Activated T-helper 1 cell treated with anti-CD3 and anti-CD28 coated beads, Interleukin-12 subunit alpha, Interleukin-12 subunit beta, Interleukin-2, Interleukin-4 antibody, amounts not matched to agents 30 ng/mL and 10 ng/mL and 1 ng/mL, durations not matched to agents 14 hours and 24 hours and 36 hours (primary cell): ENCODE measurements at places on chromosomes 7 and 10. TPM values are rescaled to one million over a fixed set of nuclear protein-coding genes. Genes with fewer than 3 reads are reported as not detected.

DNA sequence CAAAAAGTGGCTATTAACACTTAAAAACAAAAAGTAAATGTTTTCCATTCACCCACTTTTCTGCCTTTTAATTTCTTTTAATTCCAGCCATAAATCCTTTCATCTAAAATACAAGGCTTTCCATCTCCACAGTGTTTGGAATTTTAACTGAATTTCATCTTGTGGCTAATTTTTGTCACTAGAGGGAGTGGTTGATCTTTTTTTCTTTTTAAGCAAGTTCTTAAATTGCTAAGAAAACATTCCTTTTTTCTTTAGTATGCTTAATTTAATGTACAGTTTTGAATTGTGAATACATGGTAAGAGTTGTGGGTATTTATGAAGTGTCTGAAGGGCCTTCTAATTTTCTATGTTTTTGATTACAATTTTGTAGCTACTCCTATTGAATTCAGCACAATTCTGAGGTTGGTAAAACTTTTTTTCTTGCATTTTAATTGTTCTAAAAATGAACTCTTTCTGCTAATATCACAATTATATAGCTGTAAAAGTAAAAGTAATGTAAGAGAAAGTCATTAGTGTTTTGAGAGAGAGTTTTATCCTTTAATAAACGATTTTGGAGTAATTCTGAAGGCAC, 54.9 kb upstream of the ANK3 start:
- DNase-seq = no peak

DNA sequence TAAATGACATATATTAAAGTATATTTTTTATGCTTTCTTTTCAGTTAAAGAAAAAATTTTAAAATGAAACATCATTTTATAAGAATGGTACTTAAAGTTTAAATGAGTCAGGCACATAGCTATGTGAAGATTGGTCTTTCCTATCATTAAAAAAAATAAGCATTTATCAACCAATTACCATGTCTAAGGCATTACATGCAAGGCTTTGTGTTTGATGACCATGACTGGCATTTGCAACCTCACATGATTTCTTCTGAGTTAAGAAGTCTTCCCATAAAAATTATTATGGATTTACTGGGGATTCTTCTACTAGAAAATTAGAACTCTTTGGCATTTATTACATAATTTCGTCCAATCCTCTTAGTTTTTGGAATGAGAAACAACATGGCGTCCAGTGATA, 776.1 kb downstream of the MAGI2 start:
- no peak for DNase-seq

- DNase-seq = no peak
Observed at GRCh38 chr7:151897161-151897731, 20.3 kb upstream of the PRKAG2 start.

GRCh38 chr7:55532150-55532917, 40.0 kb downstream of the VOPP1 start:
- no peak for DNase-seq

DNA sequence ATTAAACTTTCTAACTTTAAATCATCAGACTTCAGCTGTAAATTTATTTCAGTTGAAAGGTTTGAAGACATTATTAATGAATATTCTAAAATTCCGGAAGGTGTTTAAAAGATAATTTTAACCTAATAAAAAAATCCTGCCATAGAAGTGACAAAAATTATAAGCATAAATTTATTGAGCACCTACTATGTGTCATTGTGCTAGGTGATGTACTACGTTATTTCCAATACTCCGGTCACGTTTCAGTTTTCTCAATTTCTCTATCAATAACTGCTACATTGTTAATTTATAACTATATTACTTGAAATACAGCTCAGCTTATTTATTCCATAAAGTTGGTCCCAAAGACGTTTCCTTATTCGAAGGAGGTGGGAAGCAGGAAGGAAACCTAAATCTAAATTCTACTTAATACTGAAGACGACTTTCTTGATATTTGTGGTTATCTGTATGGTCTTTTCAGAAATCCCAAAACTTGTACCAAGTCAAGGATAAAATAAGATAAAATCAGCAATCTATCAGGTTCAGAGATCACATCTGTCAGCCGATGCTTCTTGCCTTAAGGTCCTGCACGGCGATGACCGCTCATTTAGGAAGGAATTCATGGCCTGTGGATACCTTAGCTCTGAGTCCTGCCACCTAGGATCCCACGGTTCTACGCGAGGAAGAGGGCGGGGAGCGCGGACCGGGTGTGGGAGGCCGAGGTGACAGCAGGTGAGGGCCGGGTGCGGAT, 1.2 kb upstream of the ZEB1 start:
- no peak for DNase-seq

GRCh38 chr7:1741751-1742554, 71.9 kb downstream of the ELFN1 start:
- no peak for DNase-seq

DNA sequence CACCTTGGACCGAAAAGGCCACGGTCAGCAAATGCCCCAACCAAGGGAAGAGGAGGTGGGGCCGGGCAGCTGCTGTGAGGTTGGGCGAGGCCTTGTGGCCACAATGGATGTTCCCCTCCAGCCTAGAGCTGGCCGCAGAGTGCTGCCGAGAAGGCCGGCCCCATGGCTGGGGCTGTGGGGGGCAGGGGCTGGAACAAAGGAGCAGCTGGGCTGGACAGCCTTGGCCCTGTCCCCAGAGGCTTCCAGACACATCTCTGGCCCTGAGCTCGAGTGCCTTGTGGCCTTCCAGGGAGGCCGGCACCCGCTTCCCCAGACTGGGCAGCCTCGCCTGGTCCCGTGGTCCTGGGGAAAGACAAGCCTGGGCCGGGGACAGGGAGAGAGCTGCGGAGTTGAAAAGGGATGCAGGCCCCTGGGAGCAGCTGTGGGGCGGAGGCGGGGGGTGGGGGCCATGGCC, 88.0 kb downstream of the PDGFA start:
- no peak for DNase-seq

GRCh38 chr7:79340212-79340611, 113.3 kb downstream of the MAGI2 start:
- DNase-seq = no peak

DNA sequence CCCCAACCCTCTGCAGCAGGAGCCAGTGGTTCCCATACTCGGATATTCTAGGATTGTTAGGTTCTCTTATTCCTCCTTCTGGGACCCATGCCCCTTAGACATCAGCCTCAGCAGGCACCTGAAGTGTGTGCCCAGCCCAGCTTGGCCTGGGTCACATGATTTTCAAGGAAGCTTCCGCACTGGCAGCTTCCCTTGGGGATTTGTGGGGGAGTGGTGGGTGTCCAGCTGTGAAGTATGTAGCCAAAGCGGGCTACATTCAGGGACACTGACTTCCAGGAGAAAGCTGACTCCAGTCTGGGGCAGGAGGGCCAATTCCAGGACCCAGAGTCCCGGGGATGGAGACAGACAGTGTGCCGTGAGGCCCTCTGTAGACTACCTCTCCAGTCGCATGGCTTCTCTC, 1.3 kb downstream of the LDB1 start:
- no peak for DNase-seq

DNA sequence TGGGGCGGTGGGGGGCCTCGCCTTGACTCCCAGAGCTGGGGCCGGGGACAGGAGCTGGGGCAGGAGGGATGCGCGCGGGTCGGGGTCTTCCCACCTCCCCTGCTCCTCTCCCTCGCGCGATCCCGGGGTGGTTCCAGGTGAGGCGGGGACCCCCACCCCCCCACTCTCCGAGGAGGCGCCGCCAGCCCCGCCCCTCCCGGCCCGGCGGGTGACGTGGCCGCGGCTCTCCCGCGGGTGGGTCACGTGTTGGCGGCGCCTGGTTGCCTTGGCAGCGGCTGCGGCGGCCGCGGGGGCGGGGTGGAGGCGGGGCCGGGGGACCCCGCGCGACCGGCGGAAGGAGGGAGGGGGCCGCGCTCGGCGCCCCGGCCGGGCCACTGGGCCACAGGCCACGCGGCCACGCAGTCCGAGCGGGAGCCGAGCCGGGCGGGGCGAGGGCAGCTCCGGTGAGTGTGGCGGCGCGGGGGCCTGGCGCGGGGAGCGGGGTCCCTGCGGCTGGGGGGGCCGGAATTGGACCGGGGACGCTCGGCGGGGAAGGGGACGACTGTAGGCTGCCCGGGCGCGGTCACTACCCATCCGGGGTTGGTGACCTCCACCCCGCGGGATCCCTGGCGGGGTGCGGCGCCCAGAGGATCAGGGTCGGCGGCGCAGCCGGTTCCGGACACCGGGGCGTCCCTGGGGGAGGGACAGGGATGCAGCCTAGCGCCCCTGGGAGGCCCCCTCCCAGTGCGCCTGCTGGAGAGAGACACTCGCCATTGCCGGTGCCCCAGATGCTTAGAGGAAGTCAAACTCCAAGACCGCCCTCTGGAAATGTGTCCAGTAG, at the start of gene ORAI2:
TSS of gene ORAI2 (plus strand) at position 357 of the 820 bp plus-strand sequence. CDS start 5,382 bp downstream, outside the sequence.
- peak; percentile 82 for DNase-seq

DNA sequence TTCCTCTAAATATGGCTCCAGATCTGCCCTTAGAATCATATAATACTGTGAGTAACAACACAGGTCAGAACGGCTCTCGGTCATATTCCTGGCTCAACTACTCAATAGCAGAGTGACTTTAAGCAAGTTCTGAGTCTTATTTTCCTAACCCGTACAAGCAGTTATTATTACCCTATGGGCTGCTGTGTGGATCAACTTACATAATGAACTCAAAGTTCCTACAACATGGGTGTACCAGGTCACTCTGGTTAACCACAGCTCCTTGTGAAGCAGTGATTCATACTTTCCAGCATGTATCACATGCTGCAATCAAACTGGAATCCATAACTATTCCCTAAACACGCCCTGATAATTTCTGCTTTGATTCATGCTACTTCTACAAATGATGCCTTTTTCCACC, 107.3 kb downstream of the LRRN3 start:
- no peak for DNase-seq

- peak; percentile 29 for DNase-seq
Observed at GRCh38 chr10:6072215-6072934, 10.2 kb upstream of the IL2RA start.

DNA sequence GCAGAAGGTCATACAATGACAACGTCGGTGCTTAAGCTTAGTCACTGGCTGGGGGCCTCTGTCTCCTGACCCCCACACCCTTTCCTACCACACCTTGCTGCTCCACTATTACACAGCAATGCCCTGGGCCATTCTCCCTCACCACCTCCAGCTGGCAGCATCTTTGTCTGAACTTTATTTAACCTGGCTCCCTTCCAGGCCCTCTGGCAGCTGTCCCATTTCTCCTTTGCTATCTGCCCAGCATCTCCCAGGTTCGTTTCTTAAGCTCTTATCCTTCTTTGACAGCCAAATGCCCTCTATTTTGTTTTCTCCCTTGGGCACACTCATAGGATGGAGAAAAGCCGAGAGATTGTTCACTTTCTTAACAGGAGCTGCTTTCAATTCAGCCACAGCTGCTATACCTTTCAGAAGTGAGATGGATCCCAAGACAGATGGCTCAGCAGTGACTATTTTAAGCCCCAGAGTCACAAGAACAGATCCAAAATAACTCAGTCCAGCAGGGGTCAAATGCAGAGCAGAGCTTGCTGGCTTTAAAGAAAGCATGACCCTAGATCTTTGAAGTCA, 1277.1 kb upstream of the AUTS2 start:
- no peak for DNase-seq

- DNase-seq = no peak
Observed at GRCh38 chr7:139866047-139866837, 37.2 kb downstream of the TBXAS1 start.

DNA sequence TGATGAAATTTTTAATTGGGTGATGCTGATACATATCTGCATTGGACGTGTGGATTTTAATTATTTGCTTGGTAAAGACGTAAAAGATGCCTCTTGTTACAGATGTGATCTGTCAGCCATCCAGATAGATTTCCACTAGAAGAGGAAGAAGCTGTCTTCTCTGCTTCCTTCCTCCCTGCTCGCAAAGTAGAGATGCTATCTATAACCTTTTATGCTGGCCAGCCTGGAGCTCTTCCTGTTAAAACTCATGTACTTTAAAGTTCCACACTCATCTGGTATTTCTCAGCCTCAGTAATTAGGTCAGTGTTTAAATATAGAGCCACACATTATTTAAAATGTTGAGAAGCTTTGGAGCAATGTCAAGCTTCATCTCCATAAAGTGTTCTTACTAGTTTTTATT, 51.2 kb upstream of the TMEM229A start:
- no peak for DNase-seq

- no peak for DNase-seq
Observed at GRCh38 chr10:97185326-97186058, at the start of gene SLIT1. SLIT1 (minus strand) TSS chr10:97185959; CDS start chr10:97185674, 285 bp downstream.

DNA sequence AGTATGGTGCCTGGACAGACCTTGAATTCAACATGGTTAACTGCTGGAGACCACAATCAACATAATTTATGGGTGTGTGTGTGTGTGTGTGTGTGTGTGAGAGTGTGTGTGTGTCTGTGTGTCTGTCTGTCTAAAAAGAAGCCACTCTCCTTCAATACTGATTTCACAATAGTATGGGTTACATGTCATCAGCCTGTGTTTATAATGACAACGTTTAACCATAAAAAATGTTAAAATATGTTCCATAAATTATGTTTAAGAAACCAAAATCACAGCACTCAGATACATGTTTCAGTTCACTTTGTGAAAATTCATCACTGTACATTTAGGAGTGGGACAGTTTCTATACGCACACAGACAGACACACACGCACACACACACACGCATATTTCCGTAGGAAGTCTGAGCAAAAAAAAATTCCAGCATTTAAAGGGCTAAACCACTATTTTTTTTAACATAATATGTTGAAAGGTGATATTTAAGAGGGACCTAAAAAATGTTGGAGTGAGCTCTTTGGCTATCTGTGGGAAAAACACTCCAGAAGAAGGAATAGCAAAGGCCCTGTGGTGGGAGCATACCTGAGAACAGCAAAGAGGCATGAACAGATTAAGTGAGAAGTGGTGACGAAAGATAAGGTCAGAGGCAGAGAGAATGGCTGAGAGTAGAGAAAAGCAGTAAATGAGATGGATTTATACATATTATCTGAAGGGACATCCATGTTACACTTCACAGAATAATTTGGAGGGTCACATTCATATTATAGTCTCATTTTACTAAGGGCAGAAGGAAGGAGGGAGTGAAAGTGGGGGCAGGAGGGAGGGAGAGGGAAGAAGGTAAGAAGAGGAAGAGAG, 10.9 kb downstream of the PDZD8 start:
- DNase-seq = no peak

Gene NOS3
- total RNA-seq = 12.2 and 12.8 TPM in 2 replicates

Gene THSD7A
- not detected in 2 replicates for total RNA-seq

Gene PDK4
- not detected in 2 replicates for total RNA-seq

Gene HIBADH
- 21.0 and 21.2 TPM in 2 replicates for total RNA-seq

Gene VWC2
- not detected in 2 replicates for total RNA-seq

Gene TEX47
- total RNA-seq = not detected in 2 replicates

Gene ZSWIM8
- total RNA-seq = 54.2 and 56.3 TPM in 2 replicates
